ENCODE measurements at places on chromosomes 2 and 18.

DNA sequence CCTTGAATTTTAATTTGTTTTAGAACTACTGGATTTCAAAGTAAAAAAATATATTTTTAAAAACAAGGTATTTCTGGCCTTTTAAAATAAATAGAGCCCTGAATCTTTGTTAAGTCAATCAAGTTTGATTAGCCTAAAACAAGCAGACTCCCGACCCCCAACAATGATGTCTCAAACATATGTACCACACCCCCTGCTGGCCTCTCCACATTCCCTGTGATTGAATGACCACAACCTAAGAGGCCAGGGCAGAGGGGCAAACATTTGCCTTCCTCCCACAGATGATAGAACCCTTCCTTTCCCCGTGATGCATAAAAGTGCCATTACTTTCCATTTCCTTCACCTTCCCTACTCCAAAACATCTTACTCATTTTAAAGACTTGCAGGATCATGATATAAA, 130.9 kb downstream of the STK39 start:
- DNase-seq = no peak

- DNase-seq = no peak
These were observed 90.7 kb downstream of the NCKAP5 start for GRCh38 chr2:133477616-133477990.

DNA sequence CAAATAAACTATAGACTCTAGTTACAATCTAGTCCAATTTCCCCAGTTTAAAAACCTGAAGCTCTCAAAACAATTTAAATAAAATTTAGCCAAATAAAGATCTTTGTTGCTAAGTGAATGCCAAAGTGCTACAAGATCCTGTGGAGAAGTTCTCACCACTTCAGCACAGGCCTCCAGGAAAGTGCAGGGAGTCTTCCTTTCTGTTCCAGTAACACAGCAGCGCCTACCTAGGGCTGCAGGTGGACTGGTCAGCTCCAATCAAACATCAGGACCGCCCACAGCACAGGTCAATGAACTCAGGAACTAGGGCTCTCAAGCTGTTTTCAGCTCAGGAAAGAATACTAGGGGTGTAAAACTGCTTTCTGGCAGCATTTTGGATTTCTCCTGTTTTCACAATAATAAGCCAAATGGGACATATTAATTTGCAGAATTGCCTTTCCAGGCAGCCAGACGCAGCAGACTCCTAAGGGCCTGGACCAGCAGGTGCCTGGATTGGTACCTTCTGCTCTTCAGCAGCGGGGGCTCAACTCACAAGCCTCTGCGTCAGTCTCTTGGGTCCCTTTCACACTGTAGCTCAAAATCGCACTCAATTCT, 1.5 kb downstream of the FAM110C start:
- DNase-seq = peak; percentile 40

DNA sequence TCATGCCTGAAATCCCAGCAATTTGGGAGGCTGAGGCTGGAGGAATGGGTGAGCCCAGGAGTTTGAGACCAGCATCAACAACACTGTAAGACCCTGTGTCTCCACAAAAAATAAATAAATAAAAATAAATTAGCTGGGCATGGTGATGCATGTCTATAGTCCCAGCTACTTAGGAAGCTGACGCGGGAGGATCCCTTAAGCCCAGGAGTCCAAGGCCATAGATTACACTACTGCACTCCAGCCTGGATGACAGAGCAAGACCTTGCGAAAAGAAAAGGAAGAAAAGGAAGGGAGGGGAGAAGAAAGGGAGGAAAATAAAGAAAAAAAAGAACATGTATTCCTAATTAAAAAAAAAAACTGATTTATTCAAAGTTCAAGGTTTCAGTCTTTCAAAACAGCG, 78.2 kb downstream of the TRIP12 start:
- DNase-seq = no peak

DNA sequence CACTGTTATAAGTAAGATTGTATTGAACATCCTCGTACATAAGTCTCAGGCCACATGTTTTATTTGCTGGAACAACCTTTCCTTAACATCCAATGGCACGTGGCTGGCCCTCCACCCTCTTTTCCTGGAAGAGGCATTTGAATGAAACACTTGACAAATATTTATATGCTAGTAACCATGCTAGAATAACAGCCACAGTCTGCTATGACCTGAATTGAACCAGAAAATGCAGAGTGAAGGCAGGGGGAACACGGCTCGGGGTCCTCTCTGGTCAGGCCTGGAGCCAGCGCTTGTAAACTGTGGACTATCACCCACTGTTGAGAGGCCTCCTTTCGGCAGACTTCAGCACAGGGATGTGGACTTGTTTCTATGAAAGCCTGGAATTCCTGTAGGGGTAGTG, 198.2 kb upstream of the COPS8 start:
- DNase-seq = peak; percentile 72
